Stimulated activated CD4-positive, alpha-beta T cell treated with anti-CD3 and anti-CD28 coated beads, TNF-alpha, amount 100 ng/mL, for 4 hours (primary cell): ENCODE measurements at places on chromosomes 12 and 14.

DNA sequence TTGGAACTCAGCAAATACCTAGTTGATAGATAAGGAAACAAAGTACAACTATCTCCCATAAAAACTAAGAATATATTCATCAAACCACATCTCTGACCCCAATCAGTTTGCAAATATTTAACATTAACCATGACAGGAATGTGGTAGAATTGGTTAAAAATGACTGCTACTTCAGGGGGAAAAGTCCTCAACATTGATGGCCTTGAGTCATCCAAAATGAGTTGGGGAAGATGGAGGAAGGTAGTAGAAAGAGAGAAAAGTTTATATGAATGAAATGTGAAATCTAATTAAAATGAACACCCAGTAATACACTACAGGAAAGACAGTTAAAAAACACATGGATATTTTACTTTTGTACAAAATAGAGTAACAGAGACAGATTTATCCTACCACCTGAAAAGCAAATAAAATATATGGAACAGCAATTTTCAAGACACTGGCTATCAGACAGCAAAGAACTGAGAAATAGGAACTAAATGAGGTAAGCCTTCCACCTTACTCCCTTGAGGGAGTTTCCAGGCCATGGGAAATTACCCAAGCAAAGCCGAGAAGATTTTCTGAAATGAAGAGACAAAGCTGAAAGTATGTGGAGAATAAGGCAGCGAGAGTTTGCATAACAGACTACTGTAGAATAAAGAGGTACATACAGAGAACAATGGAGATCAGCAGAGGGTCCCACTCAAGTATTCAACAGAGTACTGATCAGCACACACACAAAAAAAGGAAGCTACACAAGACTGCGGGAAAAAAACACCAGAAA is 49.6 kb downstream of the TC2N start:
- DNase-seq: no peak

GRCh38 chr14:77339407-77339806 is 18.6 kb downstream of the GSTZ1 start:
- DNase-seq: no peak

DNA sequence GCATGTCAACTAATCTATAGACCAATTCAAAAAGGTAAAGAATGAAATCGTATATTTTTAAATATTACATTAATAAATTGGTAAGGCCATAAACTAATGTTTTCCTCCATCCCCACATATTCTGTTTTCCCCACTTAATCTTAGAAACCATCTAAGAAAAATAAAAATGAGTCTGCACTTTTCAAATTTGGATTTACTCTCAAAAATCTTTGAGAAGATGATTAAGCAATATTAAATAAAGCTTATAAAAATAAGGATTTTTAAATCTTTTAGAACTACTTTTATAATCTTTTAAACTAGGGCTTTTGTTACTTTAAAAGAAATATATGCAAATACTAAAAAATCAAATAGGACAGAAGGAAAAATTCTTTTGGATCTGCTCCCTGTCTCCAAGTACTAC is 10.6 kb upstream of the HAL start:
- no peak for DNase-seq

DNA sequence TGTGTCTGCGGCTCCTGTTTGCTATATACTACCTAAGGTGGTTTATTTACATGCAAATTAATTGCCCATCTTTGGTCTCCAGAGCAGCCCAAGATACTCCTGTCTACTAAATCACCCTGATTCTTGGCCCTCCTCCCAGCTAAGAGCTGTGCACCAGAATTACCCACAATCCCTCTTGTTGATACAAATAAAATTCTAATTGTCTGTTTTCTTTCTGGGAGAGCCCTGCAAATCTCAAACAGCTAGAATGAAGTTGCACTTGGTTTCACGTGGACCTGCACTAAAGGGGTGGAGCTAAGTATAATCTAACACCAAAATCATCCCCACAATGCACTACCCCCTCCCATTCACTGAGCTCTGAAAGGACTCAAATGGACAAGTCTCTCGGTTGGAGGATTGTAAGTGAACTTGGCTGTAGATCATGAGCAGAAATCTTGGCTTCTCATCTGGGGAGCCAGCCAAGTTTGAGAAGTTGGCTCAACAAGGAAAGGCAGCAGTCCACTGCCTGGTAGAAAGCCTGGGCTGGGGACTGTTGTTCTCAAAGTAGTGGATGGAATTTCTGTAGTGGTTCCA is 6.6 kb downstream of the MAX start:
- DNase-seq: no peak

- no peak for DNase-seq
Observed at GRCh38 chr12:98227162-98227561, 288.2 kb upstream of the TMPO start.

DNA sequence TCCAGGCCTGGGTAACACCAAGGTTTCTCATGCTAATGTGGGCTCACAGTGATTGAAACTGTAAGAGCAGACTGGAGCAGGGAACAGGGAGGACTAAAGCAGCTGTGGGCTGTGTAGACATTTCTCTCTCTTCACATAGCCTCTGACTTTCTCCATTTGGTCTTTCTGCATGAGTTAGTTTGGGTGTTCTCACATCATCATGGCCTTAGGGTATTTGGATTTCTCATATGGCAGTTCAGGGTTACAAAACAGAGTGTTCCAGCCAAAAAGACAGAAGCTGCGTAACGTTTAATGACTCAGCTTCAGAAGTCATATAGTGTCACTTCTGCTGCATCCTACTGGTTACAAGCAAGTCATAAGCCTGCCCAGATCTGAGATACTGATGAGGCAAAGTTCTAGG is 52.0 kb upstream of the OSBPL8 start:
- no peak for DNase-seq

DNA sequence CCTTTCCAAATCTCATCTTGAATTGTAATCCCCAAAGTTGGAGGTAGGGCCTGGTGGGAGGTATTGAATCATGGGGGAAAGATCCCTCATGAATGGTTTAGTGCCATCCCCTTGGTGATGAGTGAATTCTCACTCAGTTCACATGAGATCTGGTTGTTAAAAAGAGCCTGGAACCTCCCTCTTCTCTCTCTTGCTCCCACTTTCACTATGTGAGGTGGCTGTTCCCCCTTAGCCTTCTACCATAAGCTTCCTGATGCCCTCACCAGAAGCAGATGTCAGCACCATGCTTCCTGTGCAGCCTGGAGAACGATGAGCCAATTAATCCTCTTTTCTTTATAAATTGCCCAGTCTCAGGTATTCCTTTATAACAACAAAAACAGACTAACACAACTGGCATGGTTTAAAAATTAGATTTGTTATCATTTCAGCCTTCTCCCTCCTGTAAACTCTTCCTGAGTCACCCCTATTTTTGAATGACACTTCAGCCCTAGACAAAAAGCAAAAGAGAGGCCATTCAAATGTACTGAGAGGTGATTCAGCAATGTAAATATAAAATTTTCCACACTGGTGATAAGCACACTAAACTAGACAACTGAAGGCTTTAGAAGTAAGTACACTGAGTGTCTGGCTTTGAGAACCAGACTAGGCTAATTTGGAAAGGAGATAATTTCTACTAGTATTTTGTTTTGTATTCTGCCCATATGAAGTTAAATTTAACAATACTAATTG is 212.1 kb upstream of the ABCD2 start:
- DNase-seq: no peak

DNA sequence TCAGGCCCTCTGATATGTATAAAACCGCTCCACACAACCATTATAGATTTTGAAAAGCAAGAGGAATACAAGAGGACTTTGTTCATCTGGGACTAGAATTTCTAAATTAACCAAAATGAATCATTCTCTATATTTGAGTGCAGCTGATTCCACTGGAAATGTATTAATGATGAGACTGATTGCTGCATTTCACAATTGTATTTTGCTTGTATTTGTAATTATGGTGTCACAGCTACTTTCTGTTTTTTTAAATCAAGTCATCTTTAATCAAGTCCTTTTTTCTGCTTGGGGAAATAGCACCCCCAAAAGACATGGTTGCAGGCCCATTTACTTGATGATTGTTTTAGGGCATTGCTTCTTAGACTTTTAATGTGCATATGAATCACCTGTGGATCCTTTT is 162.4 kb downstream of the KICS2 start:
- no peak for DNase-seq

DNA sequence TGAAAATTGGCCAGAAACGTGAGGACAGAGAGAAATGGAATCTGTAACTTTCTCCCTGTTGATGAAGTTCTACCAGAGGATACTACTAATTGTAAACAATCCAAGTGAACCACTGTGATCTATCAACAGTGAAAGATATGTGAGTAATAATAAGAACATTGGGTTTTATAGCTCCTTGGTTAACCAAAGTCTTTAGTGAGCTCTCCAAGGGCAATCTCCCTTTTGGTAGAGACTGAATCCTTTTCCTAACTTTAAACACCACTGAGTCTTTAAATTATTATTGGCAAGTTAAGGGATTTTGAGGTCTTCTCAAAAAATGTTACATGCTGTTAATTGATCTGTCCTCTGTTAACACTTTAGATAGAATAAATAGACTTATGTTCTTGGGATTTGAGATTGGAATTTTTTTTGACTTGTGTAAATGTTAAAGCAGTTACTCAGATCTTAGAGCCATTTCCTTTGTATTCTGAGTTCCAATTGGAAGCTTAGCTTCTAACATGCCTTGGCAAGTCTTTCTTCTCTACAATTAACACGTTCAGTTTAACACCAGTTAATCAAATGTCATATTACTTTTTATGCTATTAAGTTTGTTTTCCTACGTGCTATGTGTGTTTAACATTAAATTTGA is 338.2 kb upstream of the DDHD1 start:
- DNase-seq: no peak

DNA sequence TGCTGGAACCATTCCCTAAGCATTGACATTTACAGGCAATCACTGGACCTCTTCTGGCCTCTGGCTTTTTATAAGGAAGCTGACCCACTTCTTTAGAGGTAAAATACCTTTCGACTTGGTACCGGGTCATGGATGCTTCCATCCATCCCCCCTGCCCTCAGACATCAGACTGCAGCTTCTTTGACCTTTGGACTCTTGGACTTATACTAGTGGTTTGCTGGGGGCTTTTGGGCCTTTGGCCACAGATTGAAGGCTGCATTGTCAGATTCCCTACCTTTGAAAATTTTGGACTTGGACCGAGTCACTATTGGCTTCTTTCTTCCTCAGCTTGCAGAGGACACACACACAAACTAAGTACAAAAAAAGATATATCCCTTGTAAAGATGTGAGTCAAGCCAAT is 86.1 kb downstream of the TTC6 start:
- no peak for DNase-seq

- DNase-seq: no peak
Observed at GRCh38 chr14:38828183-38828827, 274.7 kb downstream of the SEC23A start.

DNA sequence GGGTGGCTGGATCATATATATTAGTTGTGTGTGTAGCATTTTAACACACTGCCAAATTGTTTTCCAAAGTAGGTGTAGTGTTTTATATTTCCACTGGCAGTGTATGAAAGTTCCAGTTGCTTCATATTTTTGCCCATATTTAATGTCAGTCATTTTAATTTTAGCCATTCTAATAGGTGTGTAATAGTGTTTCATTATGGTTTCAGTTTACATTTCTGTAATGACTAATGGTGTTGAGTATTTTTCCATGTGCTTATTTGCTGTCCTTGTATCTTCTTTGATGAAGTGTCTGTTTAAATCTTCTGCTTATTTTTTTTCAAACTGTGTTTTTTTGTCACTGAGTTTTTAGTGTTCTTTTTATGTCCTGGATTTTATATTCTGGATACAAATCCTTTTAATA is 8.7 kb downstream of the TBC1D15 start:
- no peak for DNase-seq

DNA sequence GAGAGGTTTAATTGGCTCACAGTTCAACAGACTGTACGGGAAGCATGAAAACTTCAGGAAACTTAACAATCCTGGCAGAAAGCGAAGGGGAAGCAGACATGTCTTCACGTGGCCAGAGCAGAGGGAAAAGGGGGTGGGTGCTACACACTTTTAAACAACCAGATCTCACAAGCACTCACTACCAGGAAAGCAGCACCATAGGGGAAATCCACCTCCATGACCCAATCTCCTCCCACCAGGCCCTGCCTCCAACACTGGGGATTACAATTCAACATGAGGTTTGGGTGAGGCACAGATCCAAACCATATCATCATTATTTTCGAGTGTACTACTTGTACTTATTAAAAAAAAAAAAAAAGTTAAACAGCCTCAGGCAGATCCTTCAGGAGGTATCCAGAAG is 29.9 kb downstream of the RXYLT1 start:
- no peak for DNase-seq

DNA sequence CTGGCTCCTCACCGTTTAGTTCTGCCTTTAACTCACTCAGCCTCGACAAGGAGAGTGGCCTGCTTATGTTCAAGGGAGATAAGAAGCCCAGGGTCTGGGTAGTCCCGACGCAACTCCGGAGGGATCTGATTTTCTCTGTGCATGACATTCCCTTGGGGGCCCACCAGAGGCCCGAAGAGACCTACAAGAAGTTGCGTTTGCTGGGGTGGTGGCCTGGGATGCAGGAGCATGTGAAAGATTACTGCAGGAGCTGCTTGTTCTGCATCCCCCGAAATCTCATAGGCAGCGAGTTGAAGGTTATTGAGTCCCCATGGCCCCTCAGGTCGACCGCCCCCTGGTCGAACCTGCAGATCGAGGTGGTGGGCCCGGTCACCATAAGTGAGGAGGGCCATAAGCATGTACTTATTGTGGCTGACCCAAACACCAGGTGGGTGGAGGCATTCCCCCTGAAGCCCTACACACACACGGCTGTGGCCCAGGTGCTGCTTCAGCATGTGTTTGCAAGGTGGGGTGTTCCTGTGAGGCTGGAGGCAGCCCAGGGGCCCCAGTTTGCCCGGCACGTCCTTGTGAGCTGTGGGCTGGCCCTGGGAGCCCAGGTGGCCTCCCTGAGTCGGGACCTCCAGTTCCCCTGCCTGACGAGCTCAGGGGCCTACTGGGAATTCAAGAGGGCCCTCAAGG is 13.1 kb downstream of the CBLN3 start:
- DNase-seq: no peak

DNA sequence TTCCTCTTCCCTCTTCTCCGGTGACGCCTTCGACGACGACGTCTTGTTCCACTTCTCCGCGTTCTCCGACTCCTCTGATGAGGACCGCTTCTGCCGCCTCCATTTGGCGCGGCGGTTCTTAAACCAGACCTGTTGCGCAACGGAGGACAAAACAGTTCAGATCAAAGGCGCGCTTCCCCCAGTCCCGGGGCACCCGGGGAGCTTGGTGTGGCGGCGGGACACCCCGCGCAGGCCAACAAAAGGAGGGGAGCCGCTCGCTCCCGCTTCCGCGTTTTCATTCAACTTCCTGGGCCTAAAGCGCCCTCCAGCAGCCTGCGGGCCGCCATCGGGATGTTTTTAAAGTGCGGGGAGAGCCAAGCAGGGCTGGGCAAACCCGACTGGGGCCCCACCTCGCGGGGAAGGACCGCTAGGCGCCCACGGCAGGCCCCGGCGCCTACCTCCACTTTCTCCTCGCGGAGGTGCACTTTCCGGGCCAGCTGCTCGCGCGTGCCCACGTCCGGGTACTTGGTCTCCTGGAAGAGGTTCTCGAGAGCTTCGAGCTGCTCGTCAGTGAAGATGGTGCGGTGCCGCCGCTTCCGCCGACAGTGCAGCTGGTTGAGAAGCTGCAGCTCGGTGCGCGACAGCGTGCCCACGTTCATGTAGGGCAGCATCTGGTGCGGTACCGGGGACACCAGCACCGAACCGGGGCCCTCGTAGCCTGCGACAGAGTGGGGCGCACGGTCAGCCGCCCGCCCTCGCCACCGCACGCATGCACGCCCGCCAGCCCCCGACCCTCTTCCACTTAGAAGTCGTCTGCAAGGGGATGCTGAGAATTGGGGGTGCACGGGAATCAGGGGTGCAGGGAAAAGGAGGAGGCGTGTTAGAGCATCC is 1.2 kb downstream of the GSC start:
- DNase-seq: no peak
